Tibial artery (tissue), 4 donors: ENCODE measurements at places on chromosomes 13 and 19.
A peak's percentile ranks its signal among the peaks of the same experiment; 100 is the strongest.

DNA sequence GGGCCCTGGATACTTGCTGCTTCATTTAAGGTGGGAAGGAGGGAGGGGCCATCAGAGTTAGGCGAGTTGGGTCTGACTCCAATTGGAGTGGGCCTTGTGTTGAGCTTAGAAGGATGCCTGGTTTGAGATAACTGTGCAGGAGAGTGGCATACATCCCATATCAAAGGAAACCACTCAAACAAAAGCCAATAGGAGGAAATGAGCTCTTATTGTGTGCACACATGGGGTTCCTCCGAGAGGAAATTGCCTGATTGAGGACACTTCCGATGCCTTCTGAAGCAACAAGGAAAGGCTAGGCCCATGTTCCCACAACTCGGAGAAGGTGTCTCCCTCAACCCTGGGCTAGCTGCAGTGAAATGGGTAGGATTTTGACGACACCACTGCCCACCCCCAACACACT lies 19.6 kb downstream of the MBNL2 start:
- no peak for DNase-seq

GRCh38 chr13:102873653-102874052 lies 27.8 kb downstream of the ERCC5 start:
- no peak for DNase-seq

- DNase-seq: no peak
Observed at GRCh38 chr13:46586751-46587514, 34.0 kb downstream of the LRCH1 start.

DNA sequence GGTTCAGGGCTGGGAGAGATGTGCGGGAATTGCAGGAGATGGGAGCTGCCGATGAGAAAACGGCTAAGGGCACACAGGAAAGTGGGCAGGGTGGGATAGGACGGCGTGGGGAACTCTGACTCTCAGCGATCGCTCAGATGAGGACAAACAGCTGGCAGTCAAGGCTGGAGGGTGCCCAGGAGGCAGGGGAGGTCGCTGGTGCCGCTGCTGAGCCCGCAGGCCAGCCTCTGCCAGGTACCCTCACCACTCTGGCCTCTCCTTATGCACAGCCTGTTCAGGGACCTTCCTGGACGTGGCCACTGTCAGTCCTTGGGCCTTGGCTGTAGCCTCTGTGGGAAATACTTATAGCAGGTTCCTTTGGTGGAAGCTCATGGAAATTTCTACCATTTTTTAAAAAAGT lies 308.6 kb downstream of the TEX29 start:
- DNase-seq: no peak

GRCh38 chr13:48315969-48316650 lies 12.6 kb downstream of the RB1 start:
- no peak for DNase-seq

GRCh38 chr19:13077240-13077639 lies 25.4 kb downstream of the LYL1 start:
- DNase-seq: no peak

- DNase-seq: no peak
Observed at GRCh38 chr13:99237981-99238662, 20.1 kb downstream of the GPR18 start.

DNA sequence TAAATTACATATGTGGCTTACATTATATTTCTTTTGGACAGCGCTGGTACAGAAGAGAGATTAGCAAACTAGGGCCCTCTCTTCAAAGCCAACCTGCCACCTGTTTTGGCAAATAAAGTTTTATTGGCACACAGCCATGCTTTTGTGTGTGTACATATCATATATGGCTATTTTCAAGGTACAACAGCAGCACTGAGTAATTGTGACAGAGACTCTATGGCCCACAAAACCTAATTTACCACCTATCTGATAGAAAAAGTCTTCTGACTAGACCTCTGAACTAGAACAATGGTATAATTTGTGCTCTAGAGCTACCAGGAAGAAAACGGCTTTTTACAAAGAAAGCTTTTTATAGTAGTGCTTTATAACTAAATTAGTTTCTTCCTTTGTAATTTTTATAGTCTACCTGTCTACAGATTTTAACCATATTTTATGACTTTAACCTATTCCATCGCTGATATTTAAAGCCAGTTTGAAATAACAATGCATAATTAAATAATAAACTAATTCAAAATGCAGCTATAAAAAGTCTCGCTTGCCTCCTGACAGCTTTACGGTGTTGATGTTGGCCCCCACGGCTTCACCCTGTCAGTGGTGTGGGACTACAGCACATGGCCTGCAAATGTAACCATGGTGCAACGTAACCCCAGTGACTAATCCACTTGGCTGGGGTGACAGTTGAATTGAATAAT lies 17.7 kb upstream of the DPY19L3 start:
- DNase-seq: peak; percentile 69

GRCh38 chr13:24118576-24118975 lies 41.9 kb upstream of the SPATA13 start:
- no peak for DNase-seq

GRCh38 chr13:29594710-29595379 lies 643 bp downstream of the SLC7A1 start:
- DNase-seq: peak; percentile 87
